ENCODE measurements at places on chromosomes 6 and 20. TPM values are rescaled to one million over a fixed set of nuclear protein-coding genes. Genes with fewer than 3 reads are reported as not detected.

GRCh38 chr20:12086359-12086758 lies 168.7 kb downstream of the BTBD3 start:
- H3K27me3 ChIP-seq, result no peaks in the 10 kb centered on the region
- H3K36me3 ChIP-seq, result no peaks in the 10 kb centered on the region
- H3K4me1 ChIP-seq, result no peaks in the 10 kb centered on the region

Gene NKX2-2
- not detected for total RNA-seq

Gene SLC17A2
- total RNA-seq, result not detected

- no peak overlapping the region for H3K27ac ChIP-seq
- no peaks in the 10 kb centered on the region for H3K4me1 ChIP-seq
- DNase-seq, result no peak
- peaks cover 10% of the 10 kb centered on the region for H3K27me3 ChIP-seq
- H3K4me3 ChIP-seq, result no peak overlapping the region
Observed at GRCh38 chr6:30149858-30150550, 11.0 kb downstream of the TRIM10 start.

Gene OR2H1
- not detected for total RNA-seq
